Motor neuron (in vitro differentiated cells): ENCODE measurements at places on chromosomes 1 and 21. TPM values are rescaled to one million over a fixed set of nuclear protein-coding genes. Genes with fewer than 3 reads are reported as not detected.

Gene DTL
- total RNA-seq: 2.3 and 3.2 TPM in 2 replicates

Gene TNFAIP8L2
- total RNA-seq: 0.60 and 1.5 TPM in 2 replicates

Gene PRELP
- 0.76 and 1.1 TPM in 2 replicates for total RNA-seq

Gene SMIM1
- 2.0 and 3.1 TPM in 2 replicates for total RNA-seq

Gene SRGAP2
- total RNA-seq: 31.9 and 34.5 TPM in 2 replicates

Gene NUF2
- 22.0 and 22.5 TPM in 2 replicates for total RNA-seq

Gene C4BPA
- total RNA-seq: not detected in 2 replicates

Gene MYOC
- total RNA-seq: 0.19 TPM in 1 of 2 replicates, not detected in the other

Gene RCSD1
- total RNA-seq: 0.21 and 0.23 TPM in 2 replicates

Gene OR14A2
- total RNA-seq: 0.36 TPM in 1 of 2 replicates, not detected in the other

Gene C1orf87
- total RNA-seq: 0.06 TPM in 1 of 2 replicates, not detected in the other

Gene RNF11
- total RNA-seq: 94.6 and 95.8 TPM in 2 replicates

Gene CLCNKB
- total RNA-seq: 0.39 TPM in 1 of 2 replicates, not detected in the other

Gene NEXN
- total RNA-seq: 2.3 and 3.7 TPM in 2 replicates

Gene GJA4
- total RNA-seq: 0.68 and 0.79 TPM in 2 replicates

Gene MANEAL
- 24.5 and 26.9 TPM in 2 replicates for total RNA-seq

Gene CYYR1
- total RNA-seq: 0.15 and 0.24 TPM in 2 replicates

Gene DHRS3
- total RNA-seq: 167 and 182 TPM in 2 replicates

Gene DNAJC28
- total RNA-seq: 1.9 and 2.4 TPM in 2 replicates

Gene DNAJC11
- total RNA-seq: 34.7 and 37.2 TPM in 2 replicates

Gene CRTC2
- 13.3 and 14.8 TPM in 2 replicates for total RNA-seq

Gene CELA3A
- not detected in 2 replicates for total RNA-seq

Gene TNFRSF4
- total RNA-seq: 0.83 and 1.00 TPM in 2 replicates

Gene DENND2C
- total RNA-seq: 1.3 and 1.7 TPM in 2 replicates

Gene CFHR2
- total RNA-seq: not detected in 2 replicates

Gene KCNJ9
- 3.9 and 4.1 TPM in 2 replicates for total RNA-seq

Gene GPX7
- 28.2 and 30.0 TPM in 2 replicates for total RNA-seq

Gene SHISAL2A
- total RNA-seq: 1.0 and 1.6 TPM in 2 replicates

Gene BGLAP
- total RNA-seq: 2.4 and 2.6 TPM in 2 replicates

Gene ZNF692
- 53.2 and 57.6 TPM in 2 replicates for total RNA-seq

Gene ODF2L
- total RNA-seq: 44.8 and 44.9 TPM in 2 replicates

Gene SELENON
- 51.8 and 56.7 TPM in 2 replicates for total RNA-seq

Gene CNTN2
- 19.6 and 22.2 TPM in 2 replicates for total RNA-seq

Gene NHLH1
- total RNA-seq: 10.5 and 13.0 TPM in 2 replicates

Gene S100A8
- 0.38 TPM in 1 of 2 replicates, not detected in the other for total RNA-seq
